ENCODE measurements at places on chromosomes 1 and 21. TPM values are rescaled to one million over a fixed set of nuclear protein-coding genes. Genes with fewer than 3 reads are reported as not detected.

GRCh38 chr1:228544021-228544850 lies 57.1 kb downstream of the RNF187 start:
- no peaks in the 10 kb centered on the region for H3K27me3 ChIP-seq
- no peaks in the 10 kb centered on the region for H3K4me1 ChIP-seq
- no peak for DNase-seq
- no peaks in the 10 kb centered on the region for H3K36me3 ChIP-seq
- no peak overlapping the region for H3K4me3 ChIP-seq

DNA sequence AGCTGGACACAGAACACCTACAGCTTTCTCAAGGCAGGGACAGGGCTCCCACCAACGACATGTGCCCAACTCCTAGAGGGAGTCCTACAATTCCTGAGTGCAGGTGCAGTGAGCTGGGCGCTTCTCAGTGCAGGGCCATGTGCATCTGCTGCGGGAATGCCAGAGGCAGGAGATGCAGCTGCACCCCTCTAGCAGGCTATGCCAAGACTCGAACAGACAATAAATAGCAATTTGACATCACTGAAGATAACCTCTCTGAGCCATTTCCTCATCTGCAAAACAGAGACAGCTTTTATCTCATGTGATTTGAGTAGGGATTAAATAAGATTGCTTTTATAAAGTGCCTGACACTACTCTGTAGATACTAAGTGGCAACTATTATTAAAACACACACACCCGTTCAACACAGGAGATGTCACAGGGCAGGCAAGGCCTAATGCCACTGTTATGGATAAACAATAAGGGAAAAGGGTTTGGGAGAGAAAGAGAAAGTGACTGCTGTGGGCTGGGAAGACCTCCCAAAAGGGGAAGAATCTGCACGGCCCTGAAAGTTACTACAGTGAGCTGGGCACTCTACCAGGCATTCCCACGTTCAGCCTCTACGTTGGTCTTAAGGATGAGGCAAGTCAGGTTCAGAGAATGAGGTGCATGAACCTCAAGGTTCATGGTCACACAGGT lies 5.7 kb downstream of the SLC9A1 start:
- DNase-seq: no peak
- no peak overlapping the region for H3K4me3 ChIP-seq
- H3K27me3 ChIP-seq: no peaks in the 10 kb centered on the region
- no peaks in the 10 kb centered on the region for H3K36me3 ChIP-seq

- no peak overlapping the region for H3K4me3 ChIP-seq
- H3K36me3 ChIP-seq: no peaks in the 10 kb centered on the region
- H3K4me1 ChIP-seq: peaks cover 22% of the 10 kb centered on the region
- no peaks in the 10 kb centered on the region for H3K27me3 ChIP-seq
- H3K27ac ChIP-seq: no peak overlapping the region
Measured at GRCh38 chr1:151942882-151943281, 33.6 kb upstream of the THEM4 start.

DNA sequence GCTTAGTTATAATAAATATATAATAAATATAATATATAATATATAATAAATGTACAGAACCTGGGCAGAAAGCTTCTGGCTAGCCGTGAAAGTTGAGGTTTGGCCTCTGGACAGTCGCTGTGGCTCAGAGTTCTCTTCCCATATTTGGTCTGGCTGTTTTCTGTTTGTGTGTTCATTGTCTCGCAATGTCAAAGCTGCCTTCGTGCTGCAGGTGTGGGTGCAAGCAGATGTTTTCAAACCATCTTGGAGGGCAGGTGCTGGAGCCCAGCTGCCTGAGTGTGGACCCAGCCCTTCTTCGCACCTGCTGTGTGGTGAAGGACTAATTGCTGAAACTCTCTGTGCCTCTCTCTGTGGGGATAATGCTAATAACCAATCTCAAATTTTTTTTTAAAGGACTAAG lies 3.6 kb upstream of the CSTB start:
- no peak overlapping the region for H3K4me3 ChIP-seq
- H3K4me1 ChIP-seq: peaks cover 18% of the 10 kb centered on the region
- H3K27me3 ChIP-seq: no peaks in the 10 kb centered on the region
- no peak for DNase-seq

GRCh38 chr1:168726719-168727118 lies 2.3 kb downstream of the DPT start:
- no peaks in the 10 kb centered on the region for H3K4me1 ChIP-seq
- no peak overlapping the region for H3K27ac ChIP-seq
- no peak for DNase-seq
- H3K27me3 ChIP-seq: no peaks in the 10 kb centered on the region
- no peak overlapping the region for H3K4me3 ChIP-seq
- no peaks in the 10 kb centered on the region for H3K36me3 ChIP-seq

The EPHB2 gene
- total RNA-seq: 0.14 TPM

The MLLT11 gene
- total RNA-seq: 17.6 TPM

The FASLG gene
- 22.1 TPM for total RNA-seq

Measured in natural killer cell (primary cell).